ENCODE measurements at places on chromosomes 6 and 20.

GRCh38 chr6:88725111-88725975, 238.1 kb downstream of the RNGTT start:
- no peak for DNase-seq

- peak; percentile 82 for DNase-seq
These were observed 27.8 kb downstream of the TCF21 start for GRCh38 chr6:133916650-133917151.

DNA sequence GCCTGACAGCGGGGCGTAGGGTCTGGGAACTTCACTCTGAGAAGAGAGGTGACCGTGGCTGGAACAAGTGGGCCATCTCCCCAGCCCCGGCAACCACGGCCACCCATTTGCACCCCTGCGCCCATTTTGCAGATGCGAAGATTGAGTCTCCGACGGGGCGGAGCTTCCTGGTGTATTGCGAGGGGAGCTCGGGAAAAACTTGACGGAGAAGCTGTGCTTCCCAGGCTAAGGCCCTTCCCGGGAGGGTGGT, 653 bp downstream of the ZNF335 start:
- DNase-seq: peak; percentile 18

GRCh38 chr6:74091136-74091793, 395.3 kb downstream of the CD109 start:
- DNase-seq: no peak

DNA sequence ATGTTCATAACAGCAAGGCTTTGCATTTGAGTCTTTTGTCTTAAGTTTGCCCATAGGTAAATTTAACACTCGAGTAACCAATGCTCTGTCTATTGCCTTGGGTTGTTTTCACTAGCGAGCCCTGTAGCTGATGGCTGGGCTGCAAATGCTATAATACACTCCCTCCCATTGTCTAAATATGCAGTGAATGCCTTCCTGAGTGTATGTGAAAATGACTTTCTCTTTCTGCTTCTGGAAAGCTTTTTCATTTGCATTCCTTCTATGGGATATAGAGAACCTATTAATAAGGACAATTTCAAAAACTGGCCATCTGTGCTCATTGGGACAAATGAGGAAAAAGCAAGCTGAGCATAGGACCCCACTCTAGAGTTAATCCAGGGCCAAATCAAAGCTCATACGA, 156.5 kb upstream of the FBXL4 start:
- DNase-seq: no peak

DNA sequence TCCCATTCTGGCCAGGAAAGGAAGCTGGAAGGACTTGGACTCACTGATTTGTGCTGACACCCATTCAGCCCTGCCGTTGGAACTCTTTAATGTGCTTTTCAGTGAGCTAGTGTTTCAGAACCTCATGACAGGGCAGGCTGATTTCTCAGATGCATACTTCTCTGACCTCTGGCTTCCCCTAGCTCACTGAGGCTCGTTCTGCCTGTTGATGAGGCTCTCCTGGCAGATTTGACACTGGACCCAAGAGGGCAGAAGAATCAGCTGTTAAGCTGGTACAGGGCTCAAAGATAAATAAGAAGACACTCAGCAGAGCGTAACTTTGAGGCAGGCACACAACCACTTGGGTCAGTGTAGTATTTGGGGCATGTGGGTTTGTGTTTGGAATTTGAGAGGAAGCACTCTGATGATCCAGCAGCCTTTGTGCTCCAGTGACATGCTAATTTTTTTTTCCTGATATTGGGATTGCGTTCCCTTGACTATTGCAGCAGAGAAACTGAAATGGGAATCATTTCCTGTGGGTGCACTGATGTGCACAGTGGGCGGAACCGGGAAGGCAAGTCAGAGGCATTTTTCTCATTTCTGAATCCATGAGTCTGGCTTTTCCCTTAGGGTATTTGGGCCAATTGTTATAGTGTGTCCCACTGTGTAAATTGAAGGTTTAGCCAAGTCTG, 80.2 kb downstream of the CARMIL1 start:
- no peak for DNase-seq

- no peak for DNase-seq
These were observed 164.5 kb downstream of the GRM4 start for GRCh38 chr6:33981421-33981820.

- no peak for DNase-seq
These were observed 2.4 kb upstream of the KHDC1L start for GRCh38 chr6:73227606-73228255.

GRCh38 chr6:136719280-136720044, 72.8 kb downstream of the MAP3K5 start:
- DNase-seq: no peak

- DNase-seq: no peak
These were observed 12.5 kb downstream of the ATRN start for GRCh38 chr20:3483309-3483708.

GRCh38 chr6:79600812-79601609, 30.1 kb upstream of the SH3BGRL2 start:
- DNase-seq: no peak

Measured in stimulated activated CD4-positive, alpha-beta T cell treated with anti-CD3 and anti-CD28 coated beads, TNF-alpha, amount 100 ng/mL, for 48 hours (primary cell).